Hematopoietic multipotent progenitor cell treated with erythropoietin and hydrocortisone succinate and interleukin-3 and kit ligand, for 15 days (in vitro differentiated cells): ENCODE measurements at places on chromosomes 5 and 9.

- peak; percentile 58 for DNase-seq
Measured at GRCh38 chr9:112793213-112793810, 42.8 kb downstream of the SNX30 start.

GRCh38 chr9:10443868-10444204 lies 169.0 kb downstream of the PTPRD start:
- no peak for DNase-seq

DNA sequence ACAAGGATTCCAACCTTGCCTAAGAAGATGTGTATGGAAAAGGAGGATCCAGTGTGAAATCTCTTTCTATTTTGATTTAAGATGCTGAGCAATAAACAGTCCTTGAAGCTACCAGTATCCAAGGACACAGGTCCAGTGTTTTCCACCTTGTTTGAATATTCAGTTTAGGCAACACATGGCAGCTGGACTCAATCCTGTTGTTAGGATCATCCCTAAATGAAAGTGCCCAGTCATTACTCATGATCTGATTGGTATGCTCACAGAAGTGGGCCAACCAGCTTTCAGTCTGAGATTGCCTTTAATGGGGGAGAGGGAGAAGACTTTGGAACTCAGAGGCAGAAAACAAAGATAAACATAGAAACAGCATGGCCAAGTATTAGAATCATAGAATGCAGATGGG lies 355.7 kb upstream of the ADAMTSL1 start:
- DNase-seq: no peak

DNA sequence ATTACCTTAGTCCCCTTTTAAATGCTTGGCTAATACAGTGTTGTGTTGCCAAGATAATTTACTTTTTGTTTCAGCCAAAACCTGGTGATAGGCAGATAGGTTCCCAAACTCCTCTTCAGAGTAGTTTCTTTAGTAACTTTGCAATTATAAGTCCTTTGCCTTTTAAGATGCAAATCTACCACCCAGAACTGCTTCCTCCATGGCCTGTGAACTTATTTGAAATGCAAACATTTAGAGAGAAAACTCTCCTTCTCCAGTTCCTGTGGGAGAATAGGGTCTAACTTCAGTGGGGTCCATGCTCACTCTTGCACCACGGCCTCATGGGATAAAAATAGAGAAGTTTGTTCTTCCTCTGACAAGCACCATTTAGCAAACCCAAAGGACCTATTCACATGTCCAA lies 1955.4 kb upstream of the CDH6 start:
- DNase-seq: no peak

GRCh38 chr5:180233729-180234128 lies 24.7 kb upstream of the RASGEF1C start:
- no peak for DNase-seq

GRCh38 chr9:134329576-134329855 lies 3.3 kb downstream of the RXRA start:
- DNase-seq: no peak

GRCh38 chr5:137699336-137700281 lies 36.3 kb downstream of the KLHL3 start:
- DNase-seq: no peak

GRCh38 chr5:58680503-58680902 lies 97.6 kb downstream of the RAB3C start:
- no peak for DNase-seq

DNA sequence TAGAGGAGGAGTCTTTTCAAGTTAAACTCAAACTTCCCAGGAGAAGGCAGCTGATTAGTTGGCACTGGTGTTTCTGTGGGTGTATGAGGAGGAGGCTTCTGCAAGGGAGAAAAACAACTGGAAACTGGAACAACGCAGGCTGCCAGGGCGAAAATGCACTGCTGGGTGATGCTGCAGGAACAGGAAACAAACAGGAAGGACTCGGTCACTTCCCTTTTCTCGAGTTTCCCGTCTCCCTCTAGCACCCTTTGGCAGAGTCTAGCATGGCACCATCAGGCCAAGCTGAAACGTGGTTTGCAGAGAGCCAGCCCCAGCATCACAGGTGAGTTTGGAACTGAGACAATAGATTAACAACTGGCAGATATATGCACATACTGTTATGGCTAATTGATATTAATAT lies 77.5 kb upstream of the CAST start:
- no peak for DNase-seq

DNA sequence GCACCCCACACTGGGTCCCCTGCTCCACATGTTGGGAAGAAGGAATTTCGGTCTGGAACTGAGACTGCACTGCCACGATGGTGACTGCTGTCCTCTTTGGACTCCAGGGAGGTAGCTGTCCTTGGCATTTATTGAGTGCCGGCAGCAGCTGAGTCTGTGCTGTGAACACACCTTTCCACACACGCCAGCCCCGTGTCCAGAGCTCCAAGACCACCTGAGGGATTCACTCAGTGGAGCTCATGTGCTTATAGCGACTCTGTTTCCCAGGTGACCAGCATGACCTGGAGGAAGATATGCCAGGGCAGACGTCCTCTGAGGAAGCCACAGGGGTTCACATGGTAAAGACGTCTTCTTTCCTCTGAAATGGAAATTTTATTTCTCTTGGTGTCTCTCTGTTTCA lies 33.2 kb upstream of the FLT4 start:
- no peak for DNase-seq

DNA sequence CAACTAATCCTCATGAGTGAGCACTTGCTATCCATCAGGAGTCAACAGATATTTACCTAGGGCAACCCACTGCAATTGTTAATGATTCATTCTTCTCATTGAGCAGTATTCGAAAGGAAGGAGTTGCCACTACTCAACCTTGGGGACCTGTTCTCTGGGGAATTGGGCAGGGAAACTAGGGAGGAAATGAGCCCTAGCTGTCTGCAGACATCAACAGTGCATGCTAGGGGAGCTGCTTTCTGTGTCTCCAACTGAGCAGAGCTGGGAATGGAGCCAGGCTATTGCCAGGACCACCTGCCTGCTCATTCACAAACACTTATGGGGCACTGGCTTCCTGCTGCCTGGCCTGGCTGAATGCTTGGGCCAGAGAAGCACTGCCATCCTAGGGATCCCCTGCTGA lies 183.4 kb downstream of the TMEM38B start:
- DNase-seq: no peak

- no peak for DNase-seq
Measured at GRCh38 chr9:7328453-7328852, 471.1 kb downstream of the DMAC1 start.

GRCh38 chr9:130183133-130183762 lies 11.0 kb downstream of the NCS1 start:
- no peak for DNase-seq

- no peak for DNase-seq
Measured at GRCh38 chr9:18910916-18911315, 122.1 kb downstream of the SAXO1 start.

DNA sequence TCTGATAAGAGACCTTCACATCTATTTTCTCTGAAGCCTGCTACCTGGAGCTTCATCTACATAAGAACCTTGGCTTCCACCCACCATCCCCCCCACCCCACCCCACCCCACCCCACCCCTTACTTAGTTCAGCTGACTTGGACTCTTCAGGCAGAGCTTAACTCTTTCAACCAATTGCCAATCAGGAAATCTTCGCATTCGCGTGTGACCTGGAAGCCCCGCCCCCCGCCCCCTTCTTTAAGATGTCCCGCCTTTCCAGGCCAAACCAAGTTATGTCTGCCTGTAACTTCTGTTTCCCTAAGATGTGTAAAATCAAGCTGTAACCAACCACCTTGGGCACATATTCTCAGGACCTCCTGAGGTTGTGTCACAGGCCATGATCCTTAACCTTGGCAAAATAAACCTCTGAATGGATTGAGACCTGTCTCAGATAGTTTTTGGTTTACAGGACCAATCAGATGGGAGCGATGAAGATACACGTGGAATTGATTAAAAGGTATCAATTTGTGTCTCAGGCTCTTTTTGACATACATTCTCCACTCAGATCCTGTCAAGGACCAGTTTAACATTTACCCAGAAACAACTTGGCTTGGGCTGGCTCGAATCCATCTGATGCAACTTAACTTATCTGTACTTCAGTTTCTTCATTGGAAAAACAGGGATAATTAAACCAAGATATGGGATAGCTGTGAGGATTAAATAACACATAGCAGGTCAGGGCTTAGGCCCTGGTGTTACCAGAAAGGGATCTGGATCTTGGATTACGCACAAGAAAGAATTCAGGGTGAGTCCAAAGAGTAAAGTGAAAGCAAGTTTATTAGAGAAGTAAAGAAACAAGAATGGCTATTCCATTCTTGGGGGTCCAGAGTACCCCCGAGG lies 43.6 kb downstream of the GALNT12 start:
- DNase-seq: peak; percentile 37

DNA sequence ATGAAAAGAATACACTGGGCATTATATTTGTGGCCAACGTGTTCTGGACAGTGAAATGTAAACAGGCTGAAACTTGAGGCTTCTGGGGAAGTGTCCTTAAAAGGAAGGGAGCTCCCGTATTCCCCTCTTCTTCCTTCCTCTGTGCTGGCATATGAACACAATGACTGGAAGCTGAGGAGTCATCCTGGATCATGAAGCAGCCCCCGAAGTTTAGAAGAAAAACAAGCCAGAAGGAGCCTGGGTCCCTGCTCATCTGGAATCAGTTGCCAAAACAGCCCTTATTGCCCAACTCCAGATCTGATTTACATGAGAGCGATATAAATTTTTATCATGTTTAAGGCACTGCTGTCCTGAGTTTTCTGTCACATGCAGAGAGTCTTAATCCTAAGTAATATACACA lies 65.4 kb upstream of the SLC1A1 start:
- DNase-seq: no peak

DNA sequence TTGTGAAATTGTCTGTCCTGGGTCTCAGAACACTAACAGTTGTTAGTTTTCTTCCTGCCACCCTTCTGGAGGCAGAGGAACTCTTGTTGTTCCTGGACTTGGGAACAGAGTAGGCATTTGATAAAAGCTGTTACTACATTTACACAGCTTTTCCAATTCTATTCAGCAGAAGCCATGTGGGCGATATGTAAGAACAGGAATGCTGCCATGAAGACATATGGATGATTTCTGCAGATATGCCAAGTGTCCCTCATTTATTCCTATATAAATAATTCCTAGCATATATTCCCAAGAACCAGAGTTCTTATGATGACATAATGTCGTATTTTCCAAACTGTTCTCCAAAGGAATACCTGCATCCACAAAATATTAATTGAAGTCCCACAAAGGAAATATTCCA lies 135.9 kb upstream of the DAB2 start:
- DNase-seq: no peak

GRCh38 chr9:94778013-94778412 lies 51.5 kb downstream of the AOPEP start:
- no peak for DNase-seq

DNA sequence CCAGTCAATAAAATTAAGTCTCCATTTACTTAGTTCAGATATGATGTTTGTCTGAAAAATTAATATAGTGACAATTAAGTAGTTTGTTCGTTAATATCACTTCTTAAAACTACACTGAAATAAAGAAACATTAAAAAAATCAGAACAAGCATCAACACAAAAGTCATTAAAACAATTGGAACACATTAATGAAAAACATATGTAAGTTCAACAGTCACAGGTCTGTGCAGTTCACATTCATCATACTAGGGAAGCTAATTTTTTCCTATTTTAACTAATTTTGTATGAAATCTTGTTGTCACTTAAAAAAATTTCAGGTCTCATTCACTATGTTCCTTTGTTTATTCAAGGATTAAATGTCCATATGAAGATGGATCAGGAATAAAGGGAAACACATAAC lies 22.5 kb downstream of the POC5 start:
- no peak for DNase-seq

DNA sequence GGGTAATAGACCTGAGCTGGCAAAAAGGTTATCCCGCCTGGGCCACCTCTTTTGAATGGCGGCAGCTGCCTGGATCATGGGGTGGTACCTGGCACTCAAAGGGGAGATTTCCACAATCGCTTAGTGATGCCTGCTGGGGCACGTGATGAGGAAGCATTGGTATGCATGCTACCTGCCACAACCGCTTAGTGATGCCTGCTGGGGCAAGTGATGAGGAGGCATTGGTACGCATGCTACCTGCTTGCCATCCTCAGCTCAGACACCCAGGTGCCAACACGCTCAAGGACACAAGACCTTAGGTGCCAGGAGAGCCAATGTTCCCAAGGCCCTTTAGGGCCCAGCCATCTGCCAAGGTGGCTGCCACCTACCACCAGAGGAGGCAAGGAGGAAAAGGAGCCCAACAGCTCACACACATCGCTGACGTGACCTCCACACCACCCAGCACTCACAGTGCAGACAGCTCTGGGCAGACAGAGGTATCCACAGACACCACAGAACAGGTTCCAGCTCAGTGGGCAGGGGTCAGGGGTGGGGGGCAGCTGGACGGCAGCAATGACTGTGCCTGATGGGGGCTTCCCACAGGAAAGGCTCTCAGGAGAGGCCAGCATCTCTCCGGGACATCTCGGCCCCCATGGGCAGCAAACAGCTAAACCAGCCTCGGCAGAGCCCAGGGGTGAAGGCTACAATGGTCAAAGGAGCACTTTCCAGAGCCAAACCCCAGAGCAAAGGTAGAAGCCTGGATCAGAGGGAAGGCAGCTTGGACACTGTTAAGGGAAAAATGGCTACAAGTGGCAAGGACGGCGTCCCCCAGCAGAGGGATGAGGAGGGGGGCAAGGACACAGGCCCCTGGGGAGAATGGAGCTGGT lies 43.0 kb upstream of the SARDH start:
- DNase-seq: no peak

- no peak for DNase-seq
Measured at GRCh38 chr5:142686968-142687367, 1.1 kb upstream of the FGF1 start.

- DNase-seq: no peak
Measured at GRCh38 chr5:118752969-118753368, 235.4 kb downstream of the DTWD2 start.

DNA sequence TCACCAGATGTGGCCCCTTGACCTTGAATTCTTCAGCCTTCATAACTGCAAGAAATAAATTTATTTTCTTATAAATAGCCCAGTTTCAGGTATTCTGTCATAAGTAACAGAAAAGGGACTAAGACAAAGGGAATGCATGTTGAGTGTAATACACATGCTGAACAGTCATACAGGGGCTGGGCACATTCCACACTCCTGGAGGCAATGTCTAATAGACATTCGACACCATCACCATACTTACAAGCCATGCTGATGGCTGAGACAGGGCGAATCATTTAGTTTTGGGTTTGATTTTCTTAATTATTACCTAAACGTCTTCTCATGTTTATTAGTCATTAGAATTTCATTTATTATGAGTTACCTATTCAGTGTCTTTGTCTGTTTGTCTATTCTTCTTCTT lies 68.5 kb downstream of the TENT4A start:
- DNase-seq: no peak

- DNase-seq: no peak
Measured at GRCh38 chr5:77229887-77230286, 19.4 kb downstream of the PDE8B start.

DNA sequence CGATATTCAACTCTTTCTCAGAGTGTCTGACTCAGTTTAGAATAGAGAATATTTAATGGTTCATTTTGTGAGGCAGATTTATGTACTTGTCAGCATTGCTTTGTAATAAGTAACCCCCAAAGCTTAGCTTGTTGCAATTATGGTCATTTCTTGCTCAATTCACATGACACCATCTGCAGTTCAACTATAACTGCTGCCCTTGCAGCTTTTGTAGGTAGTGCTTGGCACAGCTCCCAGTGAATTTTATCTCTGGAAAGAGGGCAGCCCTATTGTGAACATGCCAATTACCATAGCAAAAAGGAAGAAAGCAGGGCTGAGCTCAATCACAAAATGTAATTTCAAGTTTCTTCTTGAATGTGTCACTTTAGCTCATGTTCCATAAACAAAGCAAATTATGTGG lies 1587.7 kb upstream of the ACO1 start:
- DNase-seq: no peak
